ENCODE measurements at places on chromosomes 1 and 21.

GRCh38 chr1:96996001-96996400 is 274.4 kb downstream of the PTBP2 start:
- no peak for DNase-seq

GRCh38 chr1:44724296-44724954 is 6.5 kb downstream of the RNU5D-1 start:
- DNase-seq: no peak

GRCh38 chr1:14784790-14785773 is 186.6 kb downstream of the KAZN start:
- no peak for DNase-seq

DNA sequence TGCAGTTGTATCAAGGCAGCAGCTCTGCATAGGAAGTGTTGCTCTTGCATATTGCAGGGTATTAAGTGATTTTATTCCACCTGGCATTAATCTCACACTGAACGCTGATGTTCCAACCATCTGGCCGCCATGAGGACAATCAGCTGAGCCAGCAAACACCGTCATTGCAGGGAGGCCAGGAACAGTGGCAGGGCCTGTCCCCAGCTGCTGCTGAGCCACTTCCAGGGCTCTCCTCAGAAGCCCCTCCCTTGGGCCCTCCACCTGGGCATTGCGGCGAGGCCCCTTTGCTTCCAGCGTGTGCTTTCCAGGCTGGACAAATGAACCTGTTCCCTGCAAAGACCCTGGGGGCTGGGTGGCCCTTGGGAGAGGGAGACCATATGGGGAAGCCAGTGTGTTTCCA is 171.6 kb upstream of the C1orf174 start:
- no peak for DNase-seq

- no peak for DNase-seq
These were observed 47.0 kb downstream of the AGPAT3 start for GRCh38 chr21:43911935-43912487.

DNA sequence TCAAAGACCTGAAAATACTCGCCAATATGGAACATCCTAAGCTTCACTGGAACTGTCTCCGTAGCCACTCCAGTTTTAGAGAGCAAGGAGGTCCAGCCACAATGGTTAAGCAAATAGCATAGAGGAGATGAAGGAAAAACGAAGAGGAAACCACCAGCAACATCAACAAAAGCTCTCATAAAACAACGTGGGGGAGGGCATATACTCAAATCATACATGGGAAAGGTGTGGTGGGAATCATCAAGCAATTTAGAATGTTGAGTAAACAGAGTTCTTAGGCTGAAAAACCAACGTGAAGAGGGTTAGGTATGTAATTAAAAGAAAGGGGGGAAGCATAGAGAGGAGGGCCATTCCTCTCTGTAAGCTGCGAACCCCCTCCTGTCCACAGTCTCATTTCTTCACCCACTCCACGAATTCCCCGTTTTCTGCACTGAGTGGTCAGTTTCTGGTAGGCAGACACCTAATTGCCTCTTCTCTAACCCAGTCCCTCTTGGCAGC is 1.0 kb downstream of the TMEM59 start:
- DNase-seq: no peak

DNA sequence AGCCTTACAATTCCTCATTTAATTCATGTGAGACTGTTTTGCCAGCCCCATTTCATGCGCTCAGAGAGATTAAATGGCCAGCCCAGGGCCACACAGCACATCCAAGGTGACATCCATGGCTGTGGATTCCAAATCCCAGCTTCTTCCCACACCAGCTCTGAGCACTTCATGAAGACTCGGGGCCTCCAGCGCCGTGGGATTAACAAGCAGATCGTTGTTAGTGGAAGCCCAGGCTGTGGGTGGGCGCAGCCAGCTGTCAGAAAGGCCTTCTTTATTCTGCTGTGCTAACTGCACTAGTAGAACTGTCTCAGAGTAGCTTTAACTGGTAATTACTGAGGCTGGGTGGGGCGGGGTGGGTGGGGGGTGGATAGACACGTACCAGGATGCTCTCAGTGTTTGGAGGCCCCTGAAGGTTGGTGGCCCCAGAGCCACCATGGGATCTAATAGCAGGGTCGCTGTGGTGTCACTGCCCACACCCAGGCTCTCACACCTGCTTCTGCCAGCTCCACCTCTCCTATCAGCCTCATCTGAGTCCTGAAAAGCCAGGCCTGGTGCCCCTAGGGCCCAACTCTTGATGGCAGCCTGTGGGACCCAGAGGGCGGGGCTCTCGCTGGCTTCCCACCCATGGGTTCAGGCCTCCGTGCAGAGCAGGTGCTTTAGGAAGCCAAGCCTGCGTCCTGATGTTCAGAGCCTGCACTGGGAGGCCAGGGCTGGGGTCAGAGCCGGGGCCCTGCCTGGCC is 3.4 kb downstream of the BMP8A start:
- no peak for DNase-seq

GRCh38 chr21:36347962-36348328 is 27.9 kb downstream of the MORC3 start:
- DNase-seq: no peak

DNA sequence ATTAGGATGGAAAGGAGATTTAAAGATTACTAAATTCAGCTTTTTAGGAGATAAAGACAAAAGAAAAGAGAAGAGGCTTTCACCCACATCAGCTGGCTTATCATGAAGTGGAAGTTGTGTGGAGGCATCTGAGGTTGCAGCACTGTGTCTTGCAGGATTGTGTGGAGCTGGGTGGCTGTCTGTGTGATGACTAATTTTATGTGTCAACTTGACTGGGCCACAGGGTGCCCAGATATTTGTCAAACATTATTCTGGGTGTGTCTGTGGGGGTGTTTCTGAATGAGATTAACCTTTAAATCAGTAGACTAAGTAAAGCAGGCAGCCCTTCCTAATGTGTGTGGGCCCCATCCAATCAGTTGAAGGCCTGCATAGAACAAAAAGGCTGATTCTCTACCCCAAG is 3.9 kb downstream of the KCNA10 start:
- no peak for DNase-seq
